ENCODE measurements at places on chromosomes 5 and 9. TPM values are rescaled to one million over a fixed set of nuclear protein-coding genes. Genes with fewer than 3 reads are reported as not detected.

DNA sequence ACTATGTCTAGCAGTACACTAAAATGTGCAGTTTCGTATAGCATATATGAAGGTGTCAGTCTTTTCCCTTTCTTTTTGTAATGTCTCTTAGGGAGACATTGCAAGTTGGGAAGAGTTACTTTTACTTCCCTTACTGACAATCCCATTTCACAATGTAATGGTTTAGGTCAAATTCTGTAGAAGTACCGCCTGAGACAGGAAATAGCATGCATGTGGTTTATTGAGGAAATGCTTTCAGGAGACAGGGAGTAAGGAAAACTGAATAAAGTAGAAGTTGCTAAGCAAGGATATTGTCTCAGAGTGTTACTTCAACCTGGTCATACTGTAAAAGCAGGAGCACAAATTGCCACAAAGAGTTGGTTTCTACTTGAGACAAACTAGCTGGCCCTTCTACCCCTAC is 32.1 kb upstream of the MSANTD3 start:
- no peak for DNase-seq

- DNase-seq = peak; percentile 24
Observed at GRCh38 chr5:41840251-41840650, 30.0 kb downstream of the OXCT1 start.

GRCh38 chr5:121019106-121019505 is 555.0 kb downstream of the PRR16 start:
- no peak for DNase-seq

GRCh38 chr9:23820451-23821374 is 5.3 kb downstream of the ELAVL2 start:
- DNase-seq = no peak

- no peak for DNase-seq
Observed at GRCh38 chr5:131671409-131671808, 36.4 kb upstream of the RAPGEF6 start.

- DNase-seq = no peak
Observed at GRCh38 chr5:164713682-164714081, 1208.3 kb downstream of the MAT2B start.

DNA sequence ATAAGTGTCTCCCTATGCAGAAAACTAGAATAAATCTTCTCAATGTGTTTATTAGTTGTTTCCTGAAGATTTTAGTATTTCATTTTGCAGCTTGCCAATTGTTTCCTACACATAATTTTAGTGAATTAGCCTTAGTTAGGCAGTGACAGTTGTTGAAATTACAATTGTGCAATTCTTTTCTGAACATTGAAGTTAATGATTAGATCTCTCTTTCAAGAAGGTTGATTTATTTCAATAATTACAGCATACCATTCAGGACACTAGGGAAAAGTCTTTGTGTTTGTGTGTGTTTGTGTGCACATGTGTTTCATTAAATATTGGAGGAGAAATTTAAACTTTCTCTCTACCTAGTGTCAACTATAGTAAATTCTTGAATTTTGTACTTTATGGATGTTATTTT is 199.6 kb upstream of the MPDZ start:
- no peak for DNase-seq

DNA sequence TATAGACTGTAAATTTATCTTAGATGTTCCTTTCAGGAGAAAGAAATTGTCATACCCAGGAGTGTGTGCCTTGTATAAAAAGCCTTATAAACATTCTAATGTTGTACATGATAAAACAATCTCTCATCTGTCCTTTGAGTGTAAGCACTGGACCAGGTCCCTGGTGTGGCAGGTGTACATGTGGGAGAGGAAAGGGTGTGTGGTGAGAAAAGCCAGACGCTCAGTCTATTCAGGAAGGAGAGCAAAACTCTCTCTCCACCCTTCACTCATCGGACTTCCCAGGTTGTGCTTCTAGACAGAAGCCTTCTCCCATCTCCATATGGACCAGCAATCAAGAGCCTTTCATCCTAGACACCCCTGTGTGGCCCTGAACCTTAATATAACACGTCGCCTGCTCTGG is 154.2 kb downstream of the ESM1 start:
- no peak for DNase-seq

DNA sequence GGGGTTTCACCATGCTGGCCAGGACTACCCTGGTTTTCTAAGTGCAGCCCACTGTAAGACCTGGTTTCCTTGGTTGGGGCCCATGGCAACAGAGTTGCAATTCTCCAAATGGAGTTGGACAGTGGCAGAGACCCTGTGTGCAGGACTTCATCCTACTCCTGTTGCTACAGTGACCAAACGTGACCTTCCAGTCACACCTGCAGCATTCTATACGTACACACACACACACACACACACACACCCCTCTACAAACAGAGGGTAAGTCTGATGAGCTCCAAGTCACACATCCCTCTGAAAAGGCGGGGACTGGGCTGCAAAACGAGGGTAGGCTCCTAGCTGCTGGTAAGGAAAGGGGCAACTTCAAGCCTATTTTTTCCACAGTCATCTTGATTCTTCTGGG is 23.6 kb downstream of the LHFPL2 start:
- DNase-seq = no peak

DNA sequence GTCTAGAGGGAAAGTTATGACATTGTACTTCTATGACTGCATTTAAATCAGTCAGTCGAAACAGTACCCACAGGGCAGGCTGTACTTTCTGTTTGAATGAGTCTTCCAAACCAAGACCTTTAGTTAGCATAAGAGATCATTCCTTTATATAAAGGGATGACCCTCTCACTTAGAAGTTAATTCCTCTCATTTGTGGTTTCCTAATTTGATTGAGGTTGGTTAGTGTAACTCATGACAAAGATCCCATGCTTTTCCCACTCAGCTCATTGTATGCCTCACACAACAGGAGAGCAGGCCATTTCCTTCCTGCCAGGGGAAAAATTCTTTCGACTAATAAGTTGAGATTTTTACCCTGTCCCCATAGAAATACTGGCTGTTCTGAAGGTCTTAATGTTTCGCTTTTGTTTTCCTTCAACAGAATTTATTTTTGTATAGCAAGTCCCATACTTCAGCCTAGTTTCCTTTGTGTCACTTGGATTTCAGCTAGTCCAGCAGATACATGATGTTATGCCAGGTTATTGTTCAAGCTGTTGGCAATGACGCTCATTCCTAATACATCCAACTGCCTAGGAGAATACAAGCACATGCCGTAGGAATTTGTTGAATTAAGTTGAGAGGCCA is 500.7 kb downstream of the SPATA31D1 start:
- DNase-seq = no peak

GRCh38 chr5:97877588-97877987 is 694.5 kb upstream of the RIOK2 start:
- no peak for DNase-seq

GRCh38 chr9:122055701-122056100 is 37.4 kb downstream of the TTLL11 start:
- no peak for DNase-seq

Gene TMOD1
- total RNA-seq = 25.7 TPM

Gene ACTBL2
- total RNA-seq = 1.0 TPM

Gene PIP5K1B
- total RNA-seq = not detected

Gene SLC25A48
- not detected for total RNA-seq

Gene AQP3
- not detected for total RNA-seq

Gene IFNA21
- total RNA-seq = not detected
